ENCODE measurements at places on chromosomes 12 and 14. TPM values are rescaled to one million over a fixed set of nuclear protein-coding genes. Genes with fewer than 3 reads are reported as not detected.

The REC8 gene
- total RNA-seq, result 20.3 TPM

The SP1 gene
- total RNA-seq, result 62.7 TPM

The HAL gene
- 0.43 TPM for total RNA-seq

The GPX2 gene
- total RNA-seq, result not detected

The FAM161B gene
- 6.6 TPM for total RNA-seq

The DLK1 gene
- total RNA-seq, result not detected

The KRT83 gene
- not detected for total RNA-seq

The SLCO1A2 gene
- not detected for total RNA-seq
